ENCODE measurements at places on chromosomes 7 and 10. TPM values are rescaled to one million over a fixed set of nuclear protein-coding genes. Genes with fewer than 3 reads are reported as not detected.

The PIK3CG gene
- total RNA-seq = 13.1 TPM

DNA sequence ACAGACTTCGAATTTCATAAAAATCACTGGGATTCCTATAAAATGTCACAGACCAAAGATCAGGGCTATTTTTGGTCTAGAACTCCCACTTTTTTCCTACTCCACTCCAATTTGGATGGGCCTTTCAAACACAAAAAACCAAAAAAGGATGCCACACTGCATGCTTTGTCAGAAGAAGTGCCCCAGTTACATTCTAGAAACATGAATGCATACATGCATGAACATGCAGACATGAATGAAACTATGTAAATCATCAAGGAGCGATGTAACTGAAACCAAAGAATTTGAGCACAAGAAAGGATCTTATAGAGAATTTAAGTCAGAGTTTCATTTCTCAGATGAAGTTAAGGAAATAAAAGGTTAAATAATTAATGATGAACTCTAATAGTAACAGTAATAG lies 31.8 kb upstream of the FAM133B start:
- DNase-seq = no peak

The CALY gene
- not detected for total RNA-seq

DNA sequence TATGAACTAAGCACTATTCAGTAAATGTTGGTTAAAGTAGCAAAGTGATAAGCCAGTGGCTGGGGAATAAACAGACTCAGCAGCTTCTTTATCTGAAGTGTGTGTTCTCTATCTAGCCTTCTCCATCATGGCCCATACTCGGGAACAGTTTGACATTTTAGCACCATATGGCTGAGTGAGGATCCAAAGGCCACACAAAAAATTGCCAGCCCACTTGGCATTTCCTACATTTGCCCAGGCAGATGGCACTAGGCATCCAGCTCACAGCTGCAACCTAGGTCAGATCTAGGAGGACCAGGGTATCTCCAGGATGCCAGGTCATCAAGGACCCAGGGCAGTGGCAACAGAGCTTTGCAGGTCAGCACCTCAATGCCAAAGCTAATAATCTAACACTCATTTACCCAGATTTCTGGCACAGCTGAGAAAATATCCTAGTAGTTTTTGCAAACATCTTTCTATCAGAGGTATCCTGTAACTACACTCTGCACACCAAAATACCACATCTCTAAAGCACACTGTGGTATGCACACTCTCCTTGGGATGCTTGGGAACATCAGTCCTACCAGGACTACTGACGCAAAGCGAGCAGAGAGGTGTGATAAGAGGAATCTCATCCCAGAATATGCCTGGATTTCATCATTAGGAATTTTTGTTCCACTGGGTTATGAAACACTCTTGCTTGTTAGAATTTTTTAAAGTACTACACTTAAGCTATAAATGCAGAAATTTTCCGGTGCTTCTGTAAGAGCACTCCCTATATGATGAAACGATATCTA lies 61.7 kb downstream of the DOCK4 start:
- no peak for DNase-seq

DNA sequence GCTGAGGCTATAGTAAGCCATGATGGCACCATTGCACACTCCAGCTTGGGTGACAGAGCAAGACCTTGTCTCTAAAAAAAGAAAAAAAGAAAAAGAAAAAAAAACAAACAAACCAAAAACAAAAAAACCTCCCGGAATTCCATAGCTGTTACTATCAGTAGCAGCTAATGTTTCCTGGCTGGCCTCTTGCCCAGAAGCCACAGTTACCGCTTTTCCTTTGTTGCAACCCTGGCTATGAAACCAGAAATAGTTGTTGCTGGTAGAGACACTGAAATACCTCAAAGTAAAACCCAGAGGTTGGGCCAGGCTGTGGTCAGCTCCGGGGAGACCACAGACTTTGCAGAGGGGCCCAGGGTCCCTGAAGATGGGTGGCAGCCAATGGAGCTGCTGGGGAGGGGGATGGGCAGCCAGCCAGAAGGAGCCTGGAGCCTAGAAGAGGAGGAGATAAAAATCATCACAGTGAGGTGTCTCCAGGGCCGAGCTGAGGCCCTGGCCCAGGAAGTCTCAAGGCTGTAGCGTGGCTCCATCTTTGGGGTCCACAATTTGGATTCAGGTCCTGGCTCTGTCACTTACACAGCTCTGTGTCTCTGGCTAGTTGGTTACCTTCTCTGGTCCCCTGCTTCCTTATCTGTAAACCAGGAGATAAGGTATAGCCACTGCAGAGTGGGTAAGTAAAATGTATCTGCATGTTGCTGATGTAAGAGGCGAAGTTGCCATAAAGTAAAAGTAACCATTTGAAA lies 3.4 kb upstream of the CHST12 start:
- peak; percentile 75 for DNase-seq

DNA sequence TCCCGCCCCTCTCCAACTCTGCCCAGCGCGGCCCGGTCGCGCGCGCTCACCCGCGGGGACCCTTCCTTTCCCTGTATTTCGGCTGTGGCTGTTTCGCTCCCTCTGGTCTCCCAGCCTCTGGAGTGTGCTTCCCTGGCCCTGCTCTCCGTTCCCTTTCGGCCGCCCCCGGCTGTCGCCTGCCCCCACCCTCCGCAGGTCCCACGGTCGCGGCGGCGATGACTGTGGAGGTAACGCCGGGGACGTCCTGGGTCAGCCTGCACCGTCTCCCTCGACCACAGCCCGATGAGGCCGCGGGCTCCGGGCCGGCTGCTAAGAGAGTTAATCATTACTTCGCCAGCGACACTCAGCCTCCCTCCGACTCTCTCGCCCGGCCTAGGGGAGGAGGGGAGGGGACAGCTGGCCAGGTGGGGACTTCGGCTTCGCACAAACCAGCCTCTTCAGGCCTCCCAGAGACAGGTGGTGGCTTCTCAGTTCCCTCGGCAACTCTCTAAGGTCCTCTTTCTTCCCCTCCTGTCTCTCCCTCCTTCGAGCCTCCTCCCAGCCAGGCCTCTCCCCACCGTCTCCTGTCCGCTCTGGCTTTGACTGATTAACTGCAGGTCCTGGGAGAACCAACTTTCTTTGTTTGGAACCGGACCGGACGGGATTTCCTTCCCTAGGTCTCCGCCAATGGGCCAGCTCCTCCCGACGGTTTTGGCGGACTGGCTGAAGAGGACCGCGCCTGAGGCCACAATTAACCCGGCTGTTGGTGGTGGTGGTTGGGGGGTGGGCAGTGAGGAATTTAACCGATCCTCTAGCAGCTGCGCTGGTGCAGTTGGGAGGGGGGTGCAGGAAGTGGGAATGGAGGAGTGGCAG lies 5.6 kb upstream of the PAX2 start:
- no peak for DNase-seq

DNA sequence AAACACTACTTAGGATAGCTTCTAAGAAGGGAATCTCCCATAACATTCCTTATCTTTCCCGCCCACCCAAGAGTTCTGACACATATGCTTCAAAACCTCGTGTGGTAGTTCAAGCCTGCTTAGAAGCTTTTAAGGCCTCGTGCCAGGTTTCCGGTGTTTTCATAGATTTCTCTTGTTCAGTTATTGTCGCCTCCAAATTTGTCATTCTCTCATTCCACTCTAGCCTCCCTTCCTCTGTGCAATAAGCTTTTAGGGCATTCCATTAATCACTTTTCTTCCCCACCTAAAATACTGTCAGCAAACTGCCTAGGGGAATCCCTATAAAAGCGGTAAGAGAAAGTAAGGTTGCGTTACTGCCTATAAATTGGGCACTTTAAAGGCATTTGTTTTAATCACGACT lies 718 bp upstream of the BPGM start:
- DNase-seq = no peak

GRCh38 chr7:33157311-33157710 lies 27.9 kb downstream of the BBS9 start:
- DNase-seq = no peak

The TCERG1L gene
- total RNA-seq = 0.16 TPM

- no peak for DNase-seq
Observed at GRCh38 chr7:40341836-40342235, 207.0 kb downstream of the SUGCT start.

GRCh38 chr7:158494162-158494586 lies 93.4 kb downstream of the PTPRN2 start:
- DNase-seq = no peak

The LBX1 gene
- total RNA-seq = not detected

DNA sequence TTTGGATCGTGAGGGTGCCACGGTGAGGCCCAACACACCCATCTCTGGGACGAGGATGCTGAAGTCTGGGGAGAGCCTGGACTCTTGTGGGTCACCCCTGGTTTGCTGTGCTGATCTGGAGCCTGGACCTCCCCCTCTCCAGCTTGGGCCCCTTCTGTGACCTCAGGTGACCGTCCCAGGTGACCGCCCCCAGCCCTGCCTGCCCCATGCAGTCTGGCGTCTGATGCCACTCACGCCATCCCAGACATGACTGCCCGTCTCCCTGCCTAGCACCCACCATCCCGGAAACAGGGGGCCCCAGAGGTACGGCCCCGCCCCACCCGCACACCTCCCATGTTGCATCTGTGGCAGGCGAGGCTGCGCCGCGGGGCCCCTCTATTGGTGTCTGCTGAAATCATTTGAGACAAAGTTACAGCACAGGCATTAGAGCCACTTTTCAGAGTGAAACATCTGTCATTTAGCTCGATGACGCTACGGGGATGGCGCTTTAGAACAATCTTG lies 21.1 kb downstream of the UNCX start:
- no peak for DNase-seq

DNA sequence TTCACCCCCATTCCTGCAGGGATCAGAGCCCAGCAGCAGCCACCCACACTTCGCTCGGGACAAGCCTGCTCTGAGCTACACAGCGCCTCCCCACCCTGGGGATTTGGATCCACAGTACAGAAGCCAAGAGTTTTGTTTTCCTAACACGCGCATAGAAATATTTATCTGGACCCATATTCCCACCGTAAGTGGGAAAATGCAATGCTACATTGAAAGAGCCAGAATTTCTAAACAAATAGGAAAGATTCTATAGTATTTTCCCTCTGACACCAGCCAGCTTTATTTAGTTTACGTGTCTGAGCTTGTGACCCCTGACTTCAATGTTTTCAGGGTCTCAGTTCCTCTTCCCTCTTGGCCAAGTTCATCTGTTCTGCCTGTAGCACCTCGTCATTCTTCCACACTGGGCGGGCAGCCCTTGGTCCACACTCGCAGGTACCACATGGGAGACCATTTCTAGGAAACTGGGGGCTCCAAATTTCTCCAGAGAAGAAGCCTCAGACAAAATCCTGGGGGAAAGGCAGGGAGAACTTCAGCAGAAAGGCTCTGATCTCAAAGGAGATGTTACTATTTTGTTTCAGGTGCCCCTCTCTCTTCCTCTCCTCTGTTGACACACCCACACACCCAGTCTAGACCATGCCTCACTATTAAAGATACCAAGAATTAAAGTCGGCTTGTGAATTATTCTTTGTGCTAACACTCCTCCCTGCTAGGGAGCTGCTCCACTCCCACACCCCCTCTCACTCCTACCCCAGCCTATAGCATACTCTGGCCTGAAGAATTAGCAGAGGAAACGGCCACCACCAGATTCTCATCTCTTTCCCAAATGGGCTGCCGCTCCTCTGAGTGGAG lies 116.0 kb upstream of the PCGF5 start:
- DNase-seq = no peak

DNA sequence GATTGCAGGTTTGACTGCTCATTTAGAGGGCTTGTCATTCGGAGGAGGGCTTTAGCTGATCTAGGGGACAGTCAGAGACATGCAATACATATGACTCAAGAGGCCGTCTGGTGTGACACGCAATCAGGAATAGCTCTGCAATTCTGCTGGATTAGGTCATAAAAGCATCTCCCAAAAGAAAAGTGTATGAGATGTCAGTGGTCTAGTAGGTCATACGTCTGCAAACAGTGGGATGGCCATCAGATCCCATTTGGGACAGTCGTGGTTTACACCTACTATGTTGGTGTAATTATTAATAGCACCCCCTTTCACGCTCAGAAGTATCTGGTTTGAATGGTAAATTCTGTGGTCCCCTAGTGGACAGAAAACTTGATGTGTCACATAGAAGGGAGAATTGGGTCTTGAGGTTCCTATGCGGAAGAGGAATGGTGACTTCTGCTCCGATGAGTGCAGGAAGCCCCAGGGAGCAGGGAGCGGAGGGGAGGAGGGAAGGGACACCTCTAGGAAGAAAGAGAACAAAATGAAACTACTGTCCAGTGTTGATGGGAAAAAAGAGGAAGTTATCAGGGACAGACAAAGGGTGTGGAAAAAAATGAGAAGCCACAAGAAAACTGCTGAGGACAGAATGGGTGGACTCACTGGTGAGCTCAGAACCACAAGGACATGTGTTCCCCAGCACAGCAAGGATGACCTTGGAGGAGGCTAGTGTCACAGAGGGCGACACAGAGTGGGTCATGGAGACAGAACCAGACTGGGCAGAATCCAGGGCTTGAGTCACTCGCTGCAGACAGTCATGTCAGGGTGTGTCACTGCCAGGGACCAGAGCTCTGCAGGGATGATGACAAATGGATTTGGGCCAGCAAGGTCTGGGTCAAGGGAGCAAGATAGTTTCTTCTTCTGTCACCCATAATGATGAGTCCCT lies 59.9 kb downstream of the MAP3K8 start:
- DNase-seq = peak; percentile 17

DNA sequence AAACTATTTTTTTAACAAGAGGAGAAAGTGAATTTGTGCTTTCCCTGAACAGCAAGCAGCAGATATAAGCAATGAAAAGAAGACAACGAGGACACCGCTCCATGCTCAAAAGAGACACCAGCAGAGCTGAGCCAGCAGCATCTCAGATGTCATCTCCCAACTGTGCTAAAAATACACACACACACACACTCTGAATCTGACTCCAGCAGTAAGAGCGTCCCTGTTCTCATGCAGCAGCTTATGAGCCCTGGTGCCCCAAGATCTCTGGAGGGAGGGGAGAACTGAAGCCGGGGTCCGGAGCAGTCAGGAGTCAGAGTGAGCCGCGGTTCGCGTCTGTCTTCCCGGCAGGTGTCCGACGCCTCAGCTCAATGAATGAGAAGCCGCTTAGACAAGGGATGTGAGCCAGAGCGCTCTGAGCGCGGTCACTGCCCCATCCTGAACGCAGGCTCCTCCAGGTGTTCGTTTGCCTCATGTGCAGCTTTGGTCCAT lies 49.2 kb downstream of the SVIL start:
- DNase-seq = no peak

DNA sequence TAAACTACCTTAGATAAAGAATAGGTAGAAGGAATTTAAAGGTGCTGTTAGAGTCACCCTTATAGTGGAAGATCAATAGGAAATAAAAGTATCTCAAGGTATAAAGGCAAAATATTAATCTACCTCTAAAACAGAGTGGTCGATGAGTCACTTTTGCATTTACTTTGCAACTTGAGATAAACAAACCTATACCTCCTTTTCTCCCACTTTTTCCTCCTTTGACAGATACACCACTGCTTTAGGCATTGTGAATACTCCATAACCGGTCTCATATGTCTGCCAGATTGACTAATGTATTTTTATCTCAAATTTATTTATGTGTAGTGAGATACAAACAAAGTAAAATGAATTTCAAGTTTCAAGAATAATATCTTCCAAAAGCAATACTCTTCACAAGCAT lies 193.5 kb downstream of the SKAP2 start:
- no peak for DNase-seq

Measured in transverse colon (tissue), 4 donors.